ENCODE measurements at places on chromosomes 5 and 9.

GRCh38 chr5:11595045-11595444 lies 309.2 kb downstream of the CTNND2 start:
- no peak for DNase-seq

DNA sequence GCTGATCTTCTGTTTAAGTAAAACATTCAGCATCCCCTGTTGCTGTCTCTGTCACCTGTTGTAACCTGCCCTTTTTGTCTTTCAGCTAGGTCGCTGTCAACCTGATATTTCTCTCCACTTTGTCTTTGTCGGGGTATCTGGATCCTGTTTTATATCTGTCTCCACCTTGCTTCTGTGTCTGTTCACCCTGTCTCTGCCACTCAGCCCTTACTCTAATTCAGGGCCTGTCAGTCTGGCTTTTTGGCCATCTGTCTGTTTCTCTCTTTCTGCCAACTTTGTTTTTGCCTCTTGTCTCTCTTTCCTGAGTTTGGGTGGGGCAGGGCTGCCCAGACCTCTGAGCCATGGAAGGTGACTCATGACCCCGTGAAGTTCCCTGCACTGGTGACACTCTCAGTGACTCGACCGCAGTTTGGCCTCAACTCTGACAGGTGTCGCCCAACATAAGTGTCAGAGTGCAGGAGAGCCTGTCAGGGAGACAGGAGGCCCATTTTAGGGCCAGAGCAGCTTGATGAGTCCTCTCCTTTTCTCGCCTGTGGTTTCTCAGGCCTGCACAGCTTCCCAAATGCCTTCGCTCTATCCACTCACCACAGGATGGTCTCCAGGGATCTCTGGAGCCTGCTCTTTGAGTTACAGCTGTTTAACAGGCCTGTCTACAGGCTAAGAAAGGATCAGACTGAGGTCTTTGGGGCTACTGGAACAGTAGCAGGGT lies 868 bp downstream of the ZBTB43 start:
- no peak for DNase-seq

DNA sequence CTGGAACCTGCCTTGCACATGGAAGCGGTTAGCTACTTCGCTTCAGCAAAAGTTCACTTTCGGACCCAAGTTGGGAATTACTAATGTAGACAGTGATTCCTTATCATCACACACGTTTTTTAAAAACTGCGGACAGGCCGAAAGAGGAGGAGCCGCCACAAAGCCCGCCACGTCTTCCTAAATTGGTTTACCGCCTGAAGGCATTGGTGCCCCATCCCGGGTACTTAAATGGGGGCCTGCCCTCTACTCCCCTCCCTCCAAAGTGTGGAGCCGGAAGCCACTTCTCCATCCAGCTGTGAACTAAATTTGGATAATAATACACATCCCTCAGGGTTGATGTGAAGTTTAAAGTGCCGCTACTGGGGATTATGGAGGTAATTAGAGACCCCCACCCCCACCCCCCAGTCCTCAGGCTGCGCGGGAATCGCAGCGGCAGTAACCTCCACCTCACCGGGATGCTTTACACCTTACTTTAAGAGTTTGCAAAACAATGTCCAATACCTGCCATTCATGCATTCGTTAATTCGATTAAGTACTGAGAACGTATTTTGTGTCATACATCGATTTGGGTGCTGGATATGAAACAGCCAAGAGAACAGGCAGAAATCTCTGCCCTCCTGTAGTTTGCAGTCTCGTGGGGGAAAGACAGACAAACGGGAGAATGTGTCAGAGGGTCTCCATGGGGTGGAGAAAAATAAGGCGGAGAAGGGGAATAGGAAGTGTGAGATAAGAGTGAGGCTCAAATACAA lies 937 bp upstream of the MACROH2A1 start:
- peak; percentile 75 for DNase-seq

- no peak for DNase-seq
These were observed 268.4 kb downstream of the PLK2 start for GRCh38 chr5:58191443-58191842.

DNA sequence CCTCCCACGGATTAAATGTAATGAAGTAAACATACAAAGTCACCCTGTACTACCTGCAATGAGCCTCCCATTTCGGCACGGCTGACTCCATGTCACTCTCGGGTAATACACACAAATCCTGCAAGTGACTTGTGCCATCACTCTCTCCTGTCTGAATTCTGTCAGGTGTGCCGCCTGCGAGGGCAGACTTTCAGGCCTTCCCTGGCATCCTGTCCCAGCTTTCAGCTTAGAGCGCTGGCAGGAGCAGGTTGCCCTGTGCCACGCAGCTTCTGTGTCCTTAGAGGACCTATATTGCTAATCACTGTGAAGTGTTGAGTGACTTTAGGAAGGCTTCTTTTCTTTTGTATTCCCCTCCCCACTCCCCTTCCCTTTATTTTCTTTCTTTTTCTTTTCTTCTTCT lies 25.8 kb upstream of the S1PR3 start:
- no peak for DNase-seq

DNA sequence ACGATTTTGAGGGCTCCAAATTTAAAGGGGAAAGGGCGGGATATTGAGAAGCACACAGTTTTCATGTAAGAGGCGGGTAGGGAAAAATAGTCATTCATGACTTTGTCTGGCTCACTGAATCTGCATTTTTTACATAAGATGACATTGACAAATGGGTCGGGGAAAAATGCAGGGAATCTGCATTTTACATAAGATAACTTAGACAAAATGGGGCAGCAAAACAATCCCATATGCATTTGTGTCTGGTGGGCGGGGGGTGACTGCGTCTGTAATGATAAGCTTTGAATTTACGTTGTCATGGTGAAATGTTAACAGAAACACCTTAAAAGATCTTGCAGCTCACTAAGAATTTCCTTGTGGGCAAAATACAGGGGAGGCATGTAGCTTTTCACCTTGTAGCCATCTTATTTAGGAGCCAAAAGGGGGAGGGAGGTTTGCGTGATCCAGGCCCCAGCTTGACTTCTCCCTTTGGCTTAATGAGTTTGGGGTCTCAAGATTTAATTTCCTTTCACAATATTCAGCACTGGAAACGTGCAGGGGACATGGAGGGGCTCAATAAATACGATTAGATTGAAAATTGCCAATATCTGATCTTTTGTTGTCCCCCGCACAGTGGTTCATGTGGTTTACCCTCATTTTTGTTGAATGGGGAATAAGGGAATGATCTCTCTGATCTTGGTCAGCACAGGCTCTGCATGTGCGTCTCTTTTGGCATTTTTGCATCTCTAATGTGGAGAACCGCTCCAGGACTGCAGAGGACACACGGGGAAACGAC lies 41.1 kb upstream of the GADD45G start:
- no peak for DNase-seq

DNA sequence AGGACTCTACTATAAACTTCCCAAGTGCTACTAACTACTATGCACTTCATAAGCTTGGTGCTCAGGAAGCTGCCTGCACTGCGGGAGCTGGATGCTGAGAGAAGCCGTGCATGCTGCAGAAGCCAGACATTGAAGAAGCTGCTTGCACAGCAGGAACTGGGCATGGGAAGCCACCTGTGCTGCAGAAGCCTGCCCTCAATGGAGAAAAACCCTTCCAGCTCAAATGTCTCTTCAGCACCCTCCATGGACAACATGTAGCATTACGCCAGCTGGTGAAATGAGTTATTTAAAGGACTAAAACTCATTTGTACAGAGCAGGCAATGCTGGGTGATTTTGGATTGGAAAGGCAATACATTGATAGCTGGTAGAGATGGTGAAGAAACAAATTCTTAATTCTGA lies 247.2 kb downstream of the KIF4B start:
- DNase-seq, result peak; percentile 51

DNA sequence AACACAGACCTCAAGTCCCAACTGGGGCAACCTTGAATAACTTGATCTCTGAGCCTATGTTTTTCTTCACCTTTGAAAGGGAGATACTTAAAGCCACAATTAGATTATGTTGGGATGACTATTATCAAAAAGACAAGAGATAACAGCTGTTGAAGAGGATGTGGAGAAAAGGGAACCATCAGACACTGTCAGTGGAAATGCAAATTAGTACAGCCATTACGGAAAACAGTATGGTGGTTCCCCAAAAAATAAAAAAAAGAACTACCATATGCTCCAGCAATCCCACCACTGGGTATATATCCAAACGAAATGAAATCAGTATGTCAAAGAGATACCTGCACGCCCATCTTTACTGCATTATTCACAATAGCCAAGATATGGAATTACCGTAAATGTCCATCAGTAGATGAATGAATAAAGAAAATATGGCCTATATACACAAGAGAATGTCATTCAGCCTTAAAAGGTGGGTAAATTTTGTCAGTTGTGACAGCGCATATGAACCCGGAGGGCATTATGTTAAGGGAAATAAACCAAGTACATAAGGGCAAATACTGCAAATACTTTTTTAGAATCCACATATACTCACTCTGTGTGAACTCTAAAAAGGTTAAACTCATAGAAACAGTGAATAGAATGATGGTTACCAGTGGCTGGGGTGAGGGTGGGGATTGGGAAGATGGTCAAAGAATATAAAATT lies 12.7 kb downstream of the FAT2 start:
- DNase-seq, result no peak

DNA sequence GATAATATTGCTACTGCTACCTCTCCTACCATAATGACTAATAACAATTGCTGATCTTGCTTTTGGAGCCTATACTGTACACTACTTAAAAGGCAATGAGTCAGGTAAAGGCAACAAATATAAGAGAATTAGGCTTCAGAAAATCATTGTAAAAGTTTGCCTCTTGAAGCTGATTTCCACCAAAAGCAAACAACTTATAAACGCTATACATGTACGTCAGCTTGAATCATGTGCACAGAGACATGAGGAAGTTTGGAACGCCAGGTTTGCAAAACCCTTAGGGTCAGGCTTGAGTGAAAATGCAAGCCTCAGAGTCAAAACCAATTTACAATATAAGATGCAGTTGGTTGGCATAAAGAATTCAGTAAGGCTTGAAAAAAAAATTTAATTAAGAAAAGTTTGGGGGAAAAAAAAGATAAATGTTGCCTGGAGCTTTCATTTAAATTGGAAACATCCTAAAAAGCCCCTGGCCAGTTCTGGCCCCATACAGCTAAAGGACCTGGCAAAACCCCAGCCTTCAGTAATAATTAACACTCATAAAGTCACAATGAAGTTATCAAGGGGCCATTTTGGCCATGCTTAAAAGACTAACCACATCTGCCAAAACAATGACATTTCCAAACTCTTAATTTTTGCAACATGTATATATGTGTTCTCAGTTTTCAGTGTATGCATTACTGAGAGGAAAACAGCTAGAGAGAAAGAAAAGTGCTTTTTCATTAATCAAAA lies 181.0 kb upstream of the NFIL3 start:
- no peak for DNase-seq

DNA sequence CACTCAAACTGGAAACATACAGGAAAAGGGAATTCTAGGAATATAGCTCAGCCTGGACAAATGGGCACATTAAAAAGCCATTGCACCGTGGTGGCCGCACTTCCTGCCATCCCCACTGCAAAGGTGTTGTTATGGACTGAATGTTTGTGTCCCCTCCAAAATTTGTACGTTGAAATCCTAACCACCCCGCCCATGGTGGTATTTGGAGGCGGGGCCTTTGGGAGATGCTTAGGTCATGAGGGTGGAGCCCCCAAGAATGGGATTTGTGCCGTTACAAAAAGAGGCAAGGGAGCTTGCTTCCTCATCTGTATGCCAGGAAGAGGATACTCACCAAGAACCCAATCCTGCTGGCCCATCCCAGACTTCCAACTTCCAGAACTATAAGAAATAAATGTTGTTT lies 1.1 kb upstream of the CMBL start:
- no peak for DNase-seq

GRCh38 chr5:157877821-157878220 lies 18.9 kb upstream of the CLINT1 start:
- DNase-seq, result no peak

DNA sequence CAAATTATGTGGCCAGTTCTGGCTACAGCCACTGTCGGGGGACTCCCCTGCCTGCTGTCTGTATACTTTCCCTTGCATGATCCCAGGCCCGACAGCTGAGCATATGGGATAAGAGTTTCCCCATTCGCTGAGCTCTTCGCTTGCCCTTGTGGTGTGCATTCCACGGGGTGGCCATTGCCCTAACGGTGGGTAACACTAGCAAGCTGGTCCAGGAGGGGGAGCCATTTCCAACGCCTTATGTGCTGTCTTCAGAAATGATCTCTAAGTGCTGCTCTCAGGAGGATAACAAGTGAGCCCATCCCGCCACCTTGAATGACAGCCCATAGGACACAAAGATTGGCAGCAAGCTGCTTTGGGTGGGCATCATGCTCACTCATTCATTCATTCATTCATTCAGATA lies 190.9 kb downstream of the FSTL4 start:
- DNase-seq, result peak; percentile 49

- DNase-seq, result no peak
These were observed 564 bp downstream of the SLC25A25 start for GRCh38 chr9:128068386-128069205.

DNA sequence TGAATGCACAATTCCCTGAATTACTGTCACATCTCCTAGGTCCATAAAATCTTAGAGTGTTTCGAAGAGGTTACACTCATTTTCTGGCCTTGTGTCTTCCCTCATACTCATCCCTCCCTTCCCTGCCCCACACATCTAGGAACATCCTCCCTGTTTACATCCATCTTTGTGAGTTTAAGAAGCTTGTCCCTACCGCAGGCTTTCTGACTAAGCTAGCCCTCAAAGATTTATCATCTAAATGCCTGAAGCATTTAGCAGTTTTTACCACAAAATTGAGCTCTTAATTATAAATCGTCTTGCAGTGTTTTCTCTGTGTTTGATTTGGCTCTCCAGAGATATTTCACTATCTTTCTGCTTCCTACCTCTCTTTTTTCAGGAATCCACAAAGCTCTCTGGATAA lies 374.8 kb downstream of the KIAA0825 start:
- DNase-seq, result no peak

- no peak for DNase-seq
These were observed 8.9 kb downstream of the PPP1R26 start for GRCh38 chr9:135488527-135488926.

GRCh38 chr9:105339849-105340248 lies 95.4 kb downstream of the SLC44A1 start:
- DNase-seq, result no peak

GRCh38 chr5:14217587-14217986 lies 74.4 kb downstream of the TRIO start:
- DNase-seq, result no peak

DNA sequence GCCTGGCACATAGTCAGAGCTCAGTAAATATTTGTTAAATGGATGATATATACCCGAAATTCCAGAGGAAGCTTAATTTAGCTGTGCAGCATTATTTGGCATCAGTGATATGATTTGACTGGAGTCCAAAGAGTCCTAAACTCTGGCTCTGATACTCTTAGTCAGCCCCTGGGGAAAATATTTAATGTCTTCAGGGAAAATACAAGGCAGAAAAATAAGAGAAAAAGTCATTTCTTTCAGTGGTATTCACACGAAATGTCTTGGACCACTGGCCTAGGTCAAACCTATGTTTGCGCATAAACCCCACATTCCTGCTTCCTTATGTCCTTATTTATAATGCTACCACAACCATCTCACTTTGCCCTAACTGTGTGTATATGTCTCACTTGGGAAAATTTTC lies 23.8 kb downstream of the GLRA1 start:
- no peak for DNase-seq

GRCh38 chr5:53472279-53472678 lies 8.2 kb upstream of the FST start:
- DNase-seq, result no peak

Measured in H1 (cell line).